ENCODE measurements at places on chromosomes 3 and 15.

- DNase-seq, result no peak
Measured at GRCh38 chr15:76648732-76649444, 256.3 kb downstream of the SCAPER start.

- no peak for DNase-seq
Measured at GRCh38 chr3:16904423-16905417, 20.0 kb downstream of the PLCL2 start.

GRCh38 chr15:96268442-96269204, 61.9 kb upstream of the NR2F2 start:
- peak; percentile 52 for DNase-seq

- DNase-seq, result peak; percentile 60
Measured at GRCh38 chr3:185332026-185332735, 30.8 kb upstream of the MAP3K13 start.

DNA sequence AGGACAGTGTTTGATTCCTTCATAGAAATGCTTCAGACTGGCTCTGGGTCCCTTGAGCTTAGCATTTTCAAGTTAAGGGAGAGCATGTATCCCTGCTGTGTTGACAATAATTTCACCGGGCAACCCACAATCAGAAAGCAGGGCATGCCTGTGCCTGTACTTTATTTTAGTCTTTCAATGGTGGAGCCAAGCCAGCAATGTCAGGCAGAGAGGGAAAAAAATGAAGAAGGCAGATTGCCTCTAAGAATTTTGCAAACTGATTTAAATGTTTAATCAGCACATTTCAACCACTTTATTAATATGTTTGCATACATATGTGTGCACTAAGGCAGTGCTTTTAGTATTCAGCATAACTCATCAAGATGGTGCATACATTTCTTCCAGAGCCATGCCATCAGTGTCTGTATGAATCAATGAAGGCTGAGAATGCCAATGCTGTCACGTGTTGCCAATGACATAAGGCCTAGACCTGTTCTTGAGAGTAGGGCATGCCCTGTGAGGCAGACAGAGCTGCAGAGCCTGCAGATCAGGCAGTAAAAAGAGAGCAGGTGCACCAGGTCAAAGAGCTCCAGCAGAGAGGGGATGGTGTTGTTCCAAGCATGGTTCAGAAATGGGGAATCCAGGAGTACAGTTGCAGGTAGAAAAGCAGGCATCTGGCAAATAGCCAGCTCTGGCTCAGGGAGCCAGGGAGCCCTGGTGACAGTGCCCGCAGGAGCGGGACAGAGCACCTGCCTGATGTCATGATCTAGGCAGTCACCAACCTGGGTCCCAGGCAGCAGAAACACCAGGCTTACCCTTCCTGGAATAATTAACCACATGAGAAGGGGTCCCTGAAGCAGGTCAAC, 508.5 kb downstream of the GABRG3 start:
- no peak for DNase-seq

- no peak for DNase-seq
Measured at GRCh38 chr3:21738935-21739702, 11.9 kb downstream of the ZNF385D start.

DNA sequence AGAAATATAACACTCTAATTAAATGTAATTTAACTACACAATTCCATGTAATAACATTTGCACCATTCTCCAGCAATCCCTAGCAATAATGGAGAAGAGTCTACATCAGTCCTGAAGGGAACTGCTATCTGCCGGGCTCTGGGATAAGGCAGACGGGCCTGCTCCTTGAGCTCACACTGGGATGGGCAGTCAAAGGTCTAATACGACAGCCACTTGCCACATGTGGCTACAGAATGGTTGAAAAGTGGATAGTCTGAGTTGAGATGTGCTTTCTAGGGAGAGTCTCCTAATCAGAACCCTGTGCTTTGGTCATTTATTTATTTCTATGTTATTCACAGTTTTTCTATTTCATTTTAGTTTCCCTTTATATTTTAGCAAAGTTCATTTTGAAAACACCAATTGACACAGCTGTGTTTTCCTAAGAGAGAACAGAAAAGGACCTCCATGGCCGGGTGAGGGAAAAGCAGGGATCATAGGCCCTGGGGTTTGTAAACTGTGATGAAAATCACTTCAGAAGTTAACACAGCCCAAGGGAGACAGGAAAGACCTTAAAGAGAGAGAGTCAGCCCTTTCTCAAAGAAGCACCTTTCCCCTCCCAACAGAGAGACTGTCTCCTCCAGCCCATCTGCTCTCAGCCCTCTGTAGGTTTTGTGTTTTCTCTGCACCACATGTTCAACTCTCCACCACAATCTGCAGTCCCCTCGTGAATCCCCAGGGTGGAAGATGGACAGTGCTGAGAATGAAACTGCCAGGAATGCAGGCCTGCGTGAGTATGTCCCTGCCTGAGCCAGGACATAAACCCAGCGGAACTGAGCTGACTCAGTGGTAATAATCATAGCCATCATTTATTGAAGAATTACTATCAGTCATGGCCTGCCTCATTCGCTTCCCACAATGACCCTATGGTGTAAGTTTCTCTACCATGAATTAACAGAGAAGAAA, 11.6 kb downstream of the FSIP1 start:
- DNase-seq, result peak; percentile 89

DNA sequence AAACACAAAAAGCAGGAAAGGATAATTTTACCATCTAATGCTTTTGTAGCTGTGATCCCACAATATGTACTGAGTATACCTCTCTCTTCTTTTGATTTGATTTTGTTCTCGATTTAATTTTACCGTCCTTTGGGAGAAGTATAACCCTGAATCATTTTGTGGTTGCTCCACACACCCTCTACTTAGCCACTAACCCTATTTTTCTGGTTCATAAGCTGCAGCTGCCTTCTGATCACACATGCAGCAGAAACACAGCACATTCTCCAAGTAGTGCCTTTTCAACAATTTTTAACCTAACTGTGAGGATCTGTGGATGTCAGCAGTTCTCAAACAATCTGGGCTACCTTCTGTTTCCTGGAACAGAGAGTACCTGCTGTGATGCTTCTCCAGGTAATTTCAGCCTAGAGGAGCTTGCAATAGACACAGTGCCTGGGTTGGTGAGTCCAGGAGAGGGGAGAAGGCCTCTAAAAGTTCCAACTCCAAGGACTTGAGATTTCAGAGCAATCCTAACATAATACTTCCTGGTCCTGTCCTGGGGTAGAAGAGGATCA, 40.3 kb downstream of the HGD start:
- DNase-seq, result no peak

GRCh38 chr3:99969136-99969535, 145.2 kb downstream of the FILIP1L start:
- no peak for DNase-seq

GRCh38 chr15:30985081-30985531, 6.3 kb downstream of the MTMR10 start:
- peak; percentile 21 for DNase-seq

DNA sequence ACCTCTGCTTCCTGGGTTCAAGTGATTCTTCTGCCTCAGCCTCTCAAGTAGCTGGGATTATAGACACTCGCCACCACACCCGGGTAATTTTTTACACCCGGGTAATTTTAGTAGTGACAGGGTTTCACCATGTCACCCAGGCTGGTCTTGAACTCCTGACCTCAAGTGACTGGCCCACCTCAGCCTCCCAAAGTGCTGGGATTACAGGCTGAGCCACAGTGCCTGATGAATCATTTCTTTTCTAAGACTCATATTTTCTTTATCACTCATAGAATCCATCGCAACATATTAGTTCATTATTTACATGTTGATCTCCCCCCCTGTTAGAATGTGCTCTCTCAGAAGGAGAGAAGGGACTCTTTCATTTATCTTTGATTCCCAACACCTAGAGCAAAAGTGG, 109.5 kb upstream of the PTPRG start:
- DNase-seq, result peak; percentile 65

DNA sequence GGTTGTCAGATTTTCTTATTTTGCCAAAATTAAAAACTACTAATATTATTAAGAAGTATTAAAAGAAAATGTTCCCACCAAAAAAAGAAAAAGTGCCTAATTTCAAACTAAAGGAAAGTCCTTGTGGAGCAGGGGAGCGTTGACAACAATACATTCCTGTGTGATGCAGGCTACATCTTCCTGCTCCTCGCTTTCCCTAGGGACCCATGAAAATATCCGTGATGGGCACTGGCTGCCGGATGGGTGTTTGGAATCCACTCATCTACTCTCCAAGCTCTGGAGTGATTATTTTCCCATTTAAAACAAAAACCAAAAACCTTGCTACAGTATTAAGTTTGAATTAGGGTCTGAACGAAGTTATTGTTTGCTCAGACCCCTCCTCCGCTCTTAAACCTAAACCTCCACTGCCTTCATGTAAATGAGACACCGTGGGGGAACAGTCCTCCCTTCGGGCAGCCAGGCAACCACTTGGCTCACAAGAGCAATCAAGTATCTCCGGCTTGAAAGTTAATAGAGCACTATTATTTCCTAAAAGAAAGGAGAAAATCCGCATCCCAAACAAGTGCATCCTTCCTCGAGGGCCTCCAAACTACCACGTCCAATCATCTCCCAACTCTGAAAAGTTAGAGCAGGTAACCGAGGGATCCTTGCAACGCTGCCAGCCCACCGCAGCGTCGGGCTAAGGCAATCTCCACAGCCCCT, 1.5 kb downstream of the ITGB5 start:
- peak; percentile 63 for DNase-seq

Measured in fibroblast of skin of right quadriceps (primary cell).